ENCODE measurements at places on chromosomes 5 and 9. TPM values are rescaled to one million over a fixed set of nuclear protein-coding genes. Genes with fewer than 3 reads are reported as not detected.

The REEP2 gene
- 0.42 TPM for total RNA-seq

The SH3TC2 gene
- 1.6 TPM for total RNA-seq

The ACOT12 gene
- total RNA-seq, result not detected

DNA sequence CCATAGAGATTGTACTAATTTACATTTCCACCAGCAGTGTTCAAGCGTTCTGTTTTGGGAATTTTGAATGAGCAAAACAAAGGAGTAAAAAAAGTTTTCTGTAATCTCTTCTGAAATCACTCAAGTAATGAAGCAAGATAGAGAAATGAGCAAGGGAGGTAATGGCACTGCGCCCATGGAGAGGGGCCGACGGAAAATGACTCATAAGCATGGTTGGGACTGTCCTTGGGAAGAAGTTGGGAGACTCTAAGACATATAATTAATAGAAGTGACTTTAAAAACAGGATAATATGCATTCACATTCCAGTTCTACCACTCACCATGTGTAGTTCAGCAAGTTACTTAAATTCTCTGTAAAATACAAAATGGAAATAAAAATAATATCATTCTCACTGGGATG, 62.5 kb upstream of the C5orf46 start:
- H3K4me1 ChIP-seq, result peaks cover 6% of the 10 kb centered on the region
- H3K4me3 ChIP-seq, result no peak overlapping the region
- no peaks in the 10 kb centered on the region for H3K36me3 ChIP-seq

- H3K36me3 ChIP-seq, result no peaks in the 10 kb centered on the region
- no peaks in the 10 kb centered on the region for H3K4me1 ChIP-seq
- no peak overlapping the region for H3K4me3 ChIP-seq
- no peaks in the 10 kb centered on the region for H3K27me3 ChIP-seq
- DNase-seq, result no peak
Measured at GRCh38 chr9:16828340-16829281, 41.9 kb downstream of the BNC2 start.

DNA sequence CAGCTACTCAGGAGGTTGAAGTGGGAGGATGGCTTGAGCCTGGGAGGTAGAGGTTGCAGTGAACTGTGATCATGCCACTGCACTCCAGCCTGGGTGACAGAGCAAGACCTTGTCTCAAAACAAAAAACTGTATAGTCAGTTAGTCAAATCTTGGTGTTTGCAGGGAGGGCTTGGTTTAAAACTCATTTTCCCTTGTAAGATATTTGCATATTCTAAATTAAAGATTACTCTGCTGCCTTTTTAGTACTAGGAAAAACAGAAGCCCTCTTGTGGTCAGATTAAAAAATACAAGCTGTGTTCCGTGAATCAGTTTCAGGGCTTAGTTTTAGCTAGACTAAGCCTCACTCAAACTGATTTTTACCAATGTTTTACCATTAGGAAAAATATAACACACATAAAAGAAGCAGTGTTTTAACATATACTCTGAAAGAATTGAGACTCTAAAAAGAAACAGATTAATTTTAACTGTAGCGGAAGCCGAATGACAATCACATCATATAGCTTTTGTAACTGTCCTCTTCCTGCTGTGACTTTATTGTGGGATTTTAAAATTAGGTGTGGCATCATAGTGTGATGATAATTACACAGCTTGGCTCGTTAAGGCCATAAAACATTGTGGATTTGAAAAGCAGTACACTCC, 84.9 kb upstream of the BASP1 start:
- H3K27ac ChIP-seq, result no peak overlapping the region
- H3K4me3 ChIP-seq, result no peak overlapping the region

GRCh38 chr5:177361418-177362291, 3.9 kb downstream of the RGS14 start:
- peak overlapping the region; percentile 76 for H3K4me3 ChIP-seq
- peaks cover 21% of the 10 kb centered on the region for H3K36me3 ChIP-seq
- peak; percentile 88 for DNase-seq
- peaks cover 98% of the 10 kb centered on the region for H3K4me1 ChIP-seq
- no peaks in the 10 kb centered on the region for H3K27me3 ChIP-seq
- H3K27ac ChIP-seq, result peak overlapping the region; percentile 92

All from spleen (tissue), 13 donors.